Frontal cortex (tissue), 4 donors: ENCODE measurements at places on chromosomes 7 and 10. TPM values are rescaled to one million over a fixed set of nuclear protein-coding genes. Genes with fewer than 3 reads are reported as not detected.

The ADAM12 gene
- 2.9 TPM for total RNA-seq

The AGBL3 gene
- 8.2 TPM for total RNA-seq

The PIK3CG gene
- total RNA-seq = 1.6 TPM

The ERVW-1 gene
- not detected for total RNA-seq

The CYP2C8 gene
- total RNA-seq = 1.2 TPM

The SPDYE1 gene
- total RNA-seq = not detected

The ELN gene
- 11.0 TPM for total RNA-seq

The ACSL5 gene
- 2.4 TPM for total RNA-seq

The TMEM229A gene
- 1.2 TPM for total RNA-seq

The MINDY4 gene
- total RNA-seq = 2.4 TPM

The CHN2 gene
- 96.6 TPM for total RNA-seq

DNA sequence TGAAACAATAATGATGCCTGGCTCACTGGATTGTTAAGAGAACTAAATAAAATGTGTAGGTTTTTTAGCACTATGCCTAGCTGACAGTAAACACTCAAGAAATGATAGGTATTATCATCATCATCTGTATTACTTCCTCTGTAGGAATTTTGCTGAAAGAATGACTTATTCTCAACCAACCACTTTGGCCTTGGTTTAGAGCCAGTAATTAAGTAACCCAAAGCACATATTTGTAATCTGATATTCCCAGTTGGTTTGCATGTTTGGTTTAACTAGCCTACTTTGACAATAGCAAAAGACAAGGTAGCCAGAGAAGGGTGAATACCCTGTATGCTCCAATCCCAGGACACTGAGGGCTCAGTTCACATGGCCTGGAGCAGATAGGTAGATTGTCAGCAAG is 34.4 kb downstream of the BCAP29 start:
- DNase-seq = no peak

DNA sequence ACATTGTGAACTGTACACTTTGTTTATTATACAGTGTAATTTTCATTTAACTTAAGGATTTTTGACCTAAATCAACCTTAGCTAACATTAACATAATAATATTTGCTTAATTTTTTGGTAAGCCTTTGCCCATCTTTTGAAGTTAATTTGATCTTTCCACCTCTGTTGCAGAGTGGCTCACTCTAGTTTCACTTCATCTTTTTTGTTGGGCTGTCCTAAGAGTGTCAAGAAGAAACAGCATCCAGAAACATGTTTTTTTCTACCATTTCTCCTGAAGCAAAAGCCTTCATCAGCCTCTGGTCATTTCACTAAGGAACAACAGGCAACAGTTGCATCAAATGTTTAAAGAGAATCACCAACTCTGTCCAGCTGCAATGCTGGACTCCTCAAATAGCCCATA is 824.7 kb downstream of the REEP3 start:
- no peak for DNase-seq

DNA sequence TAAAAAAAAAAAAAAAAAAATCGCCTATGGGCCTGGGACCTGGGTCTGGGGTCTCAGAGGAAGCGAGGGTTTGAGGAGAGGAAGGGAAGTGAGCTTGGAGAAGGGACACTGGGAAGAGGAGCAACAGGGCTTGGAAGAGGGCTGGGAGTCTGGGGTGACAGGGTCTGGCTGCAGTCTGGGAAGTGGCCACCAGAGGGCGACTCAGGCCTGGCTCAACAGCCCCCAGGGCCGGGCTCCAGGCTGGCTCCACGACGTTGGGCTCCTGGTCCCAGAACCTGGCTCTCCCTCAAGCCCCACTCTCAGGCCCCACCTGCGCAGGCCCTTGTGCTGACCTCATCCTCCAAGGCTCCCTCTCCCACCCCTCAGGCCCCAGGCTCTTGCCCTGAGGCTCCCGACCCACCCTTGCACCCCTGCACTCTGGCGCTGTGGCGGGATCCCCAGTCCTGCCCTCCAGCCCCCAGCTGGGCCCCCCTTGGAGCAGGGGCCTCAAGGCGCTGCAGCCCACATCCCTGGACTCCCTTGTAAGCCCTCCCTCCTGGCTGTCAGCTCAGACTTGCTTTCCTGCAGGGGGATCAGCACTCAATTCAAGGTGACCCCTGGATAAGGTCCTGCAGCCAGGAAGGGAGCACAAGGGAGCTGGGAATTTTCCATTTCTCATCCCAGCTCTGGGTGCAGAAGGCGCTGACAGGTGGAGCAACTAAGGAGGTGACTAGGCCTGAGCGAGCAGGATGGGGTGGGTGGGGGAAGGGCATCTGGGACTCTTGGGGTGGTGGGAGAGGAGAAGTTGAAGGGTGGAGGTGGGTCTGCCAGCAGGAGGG is 5.4 kb upstream of the SPACDR start:
- peak; percentile 94 for DNase-seq

- DNase-seq = no peak
Observed at GRCh38 chr7:6571160-6571779, 6.0 kb upstream of the ZDHHC4 start.

DNA sequence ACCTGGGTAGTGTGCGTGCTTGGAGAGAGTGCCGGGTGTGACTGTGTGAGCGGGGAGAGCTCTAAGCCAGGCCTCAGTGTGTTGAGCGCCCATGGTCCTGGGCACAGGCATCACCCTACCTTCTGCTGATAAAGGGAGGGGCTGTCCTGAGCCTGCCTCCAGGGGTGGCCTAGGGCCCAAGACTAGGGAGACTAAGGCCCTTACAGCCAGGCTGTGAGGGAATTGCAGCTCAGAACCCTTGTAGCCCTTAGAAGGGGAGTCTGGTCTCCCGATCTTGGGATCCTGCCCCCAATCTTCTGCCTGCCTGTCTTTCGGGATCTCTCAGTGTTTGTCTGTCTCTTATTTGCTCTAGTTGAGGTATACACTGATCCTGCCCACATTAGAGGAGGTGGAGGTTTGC is 41.2 kb downstream of the PAX2 start:
- no peak for DNase-seq

DNA sequence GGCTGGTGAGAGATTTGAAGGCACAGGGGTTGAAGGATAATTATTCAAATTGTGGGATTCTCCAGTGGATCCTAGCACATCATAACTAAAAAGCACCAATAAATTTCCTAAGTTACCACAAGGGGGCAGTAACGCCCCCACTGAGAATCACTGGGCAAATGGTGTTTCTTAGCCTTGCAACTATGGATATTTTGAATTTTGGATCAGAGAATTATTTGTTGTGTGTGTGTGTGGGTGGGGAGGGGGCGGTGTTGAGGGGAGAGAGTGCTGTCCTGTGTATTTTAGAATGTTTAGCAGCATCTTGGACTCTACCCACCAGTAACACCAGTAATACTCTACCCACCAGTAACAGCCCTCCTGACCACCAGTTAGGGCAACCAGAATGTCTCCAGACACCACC is 63.3 kb upstream of the PRKG1 start:
- DNase-seq = peak; percentile 21

GRCh38 chr10:75233444-75234016 is 2.2 kb downstream of the COMTD1 start:
- DNase-seq = no peak

DNA sequence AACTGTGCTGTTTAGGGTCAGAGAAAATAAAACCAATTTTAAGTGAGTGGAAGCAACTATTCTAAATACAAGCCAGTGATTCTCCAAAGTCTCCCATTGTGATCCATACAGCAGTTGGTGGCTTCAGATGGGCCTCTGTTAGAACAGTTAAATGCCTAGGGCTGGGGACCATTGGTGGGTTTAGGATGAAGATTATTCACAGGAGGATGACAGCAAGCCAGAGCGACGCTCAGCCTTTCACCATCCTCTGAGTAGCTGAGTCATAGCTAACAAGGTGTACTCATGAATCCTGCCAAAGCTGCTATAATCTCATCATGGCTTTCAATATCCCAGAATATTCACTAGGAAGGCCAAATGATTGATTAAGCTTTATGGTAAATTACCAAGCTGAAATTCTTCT is 39.6 kb downstream of the STARD3NL start:
- DNase-seq = no peak

DNA sequence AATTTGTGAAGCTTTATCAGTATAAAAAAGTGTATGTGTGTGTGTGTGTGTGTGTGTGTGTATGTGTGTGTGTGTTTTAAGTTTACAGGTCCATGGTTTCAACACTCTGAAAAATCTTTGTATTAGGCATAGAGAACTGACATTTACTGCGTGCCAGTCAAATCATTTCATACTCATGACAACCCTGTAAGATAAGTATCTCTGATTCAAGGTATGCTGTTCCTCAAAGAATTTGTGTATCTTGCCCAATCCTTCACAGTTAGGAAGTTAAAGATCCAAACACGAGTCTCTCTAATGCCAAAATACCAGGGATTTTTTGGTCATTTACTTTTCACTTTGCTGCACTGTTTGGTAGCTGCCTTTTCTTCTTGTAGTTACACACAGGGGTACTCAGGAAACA is 1121.3 kb upstream of the AUTS2 start:
- DNase-seq = no peak

- DNase-seq = no peak
Observed at GRCh38 chr10:130844310-130844709, 467.2 kb downstream of the TCERG1L start.

DNA sequence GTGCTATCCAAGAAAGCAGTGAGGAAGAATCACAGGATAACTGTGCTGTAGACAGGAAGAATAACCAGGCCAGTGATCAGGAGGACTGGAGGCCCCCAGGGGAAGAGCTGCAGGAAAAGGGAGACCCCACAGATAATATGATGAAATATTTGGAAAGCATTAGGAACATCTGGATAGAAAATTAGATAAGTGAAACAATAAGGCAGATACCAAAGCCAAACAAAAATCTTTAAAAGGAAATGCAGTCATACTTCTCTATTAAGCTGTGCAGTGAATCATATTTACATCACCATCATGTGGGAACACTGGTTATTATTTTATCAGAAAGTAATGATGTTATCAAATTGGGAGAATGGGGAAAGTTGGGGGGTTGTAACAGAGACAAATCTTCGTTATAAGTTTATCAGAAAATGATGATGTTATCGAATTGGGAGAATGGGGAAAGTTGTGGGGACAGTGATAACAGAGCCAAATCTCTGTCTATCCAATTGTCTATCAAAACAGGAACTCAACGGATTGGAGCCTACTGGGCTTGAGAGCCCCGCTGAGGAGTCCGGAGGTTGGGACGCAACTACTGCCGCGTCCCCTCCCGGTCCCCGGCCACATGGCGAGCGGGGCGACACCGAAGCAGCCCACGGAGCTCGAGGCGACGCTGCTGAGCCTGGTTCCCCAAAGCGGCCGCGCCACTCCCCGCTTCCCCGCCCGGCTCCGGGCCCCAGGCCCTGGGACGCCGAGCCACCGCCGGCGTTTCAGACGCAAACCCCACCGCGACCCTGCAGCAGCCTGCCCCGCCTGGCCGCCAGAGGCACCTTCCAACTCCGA is 14.0 kb upstream of the RALA start:
- DNase-seq = no peak

GRCh38 chr7:98617051-98617959 is at the start of gene NPTX2:
TSS of gene NPTX2 (plus strand) at chr7:98617285. CDS start at chr7:98617462, 177 bp downstream.
- peak; percentile 88 for DNase-seq

GRCh38 chr7:77427996-77428603 is 12.0 kb upstream of the GSAP start:
- no peak for DNase-seq

GRCh38 chr7:114818501-114818900 is 103.4 kb upstream of the MDFIC start:
- DNase-seq = no peak

DNA sequence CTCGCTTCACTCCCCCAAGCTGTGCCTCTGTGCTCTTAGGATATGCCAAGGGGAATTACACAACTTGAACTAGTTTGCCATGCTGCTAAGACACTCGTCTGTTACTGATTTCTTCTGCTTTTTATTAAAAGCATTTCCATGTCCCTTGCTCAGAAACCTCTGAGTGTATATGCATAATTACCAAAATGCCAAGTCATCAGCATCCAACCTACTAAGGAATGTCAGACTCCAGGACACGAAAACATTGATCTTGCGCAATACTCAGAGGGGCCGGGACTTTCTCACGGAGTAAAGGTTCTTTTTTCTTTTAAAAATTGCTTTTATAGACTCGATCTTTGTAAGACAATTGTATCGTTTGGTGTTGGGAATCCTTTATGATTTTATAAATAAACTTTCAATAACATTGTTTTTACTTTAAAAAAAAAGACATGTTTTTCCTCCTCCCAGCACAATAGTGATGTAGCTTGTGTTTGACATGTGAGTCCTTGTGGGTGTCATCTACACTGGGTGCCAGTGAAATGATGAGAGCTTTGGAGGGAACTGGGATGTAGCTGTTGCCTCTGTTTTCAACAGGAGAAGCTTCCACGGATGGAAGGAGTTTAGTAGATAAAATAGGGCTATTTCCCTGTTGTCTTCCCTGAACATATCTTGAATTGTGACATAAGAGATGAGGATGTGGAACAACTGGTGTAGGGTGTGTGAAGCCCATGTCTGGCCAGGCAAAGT is 43.6 kb downstream of the CNNM1 start:
- no peak for DNase-seq

DNA sequence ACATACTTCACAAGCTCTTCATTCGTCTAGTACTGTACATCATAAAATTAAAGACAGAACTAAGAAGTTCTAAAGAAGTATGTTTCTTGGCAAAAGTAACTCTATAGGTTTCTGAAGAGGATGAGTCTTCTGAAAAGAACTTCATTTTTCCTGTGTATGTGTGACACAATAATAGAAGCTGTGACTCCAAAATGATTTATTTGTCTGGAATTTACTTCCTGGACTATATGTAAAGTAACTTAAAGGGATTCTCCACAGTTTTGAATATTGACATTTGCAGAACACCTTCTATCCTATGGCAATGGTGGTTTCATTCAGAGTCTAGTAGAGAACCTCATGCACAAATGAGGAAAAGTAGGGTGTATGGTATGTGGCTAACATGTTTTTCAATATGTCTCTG is 19.8 kb upstream of the CLDN12 start:
- DNase-seq = no peak

- no peak for DNase-seq
Observed at GRCh38 chr10:18886102-18886501, 162.5 kb upstream of the MALRD1 start.
